ENCODE measurements at places on chromosomes 5 and 9.

DNA sequence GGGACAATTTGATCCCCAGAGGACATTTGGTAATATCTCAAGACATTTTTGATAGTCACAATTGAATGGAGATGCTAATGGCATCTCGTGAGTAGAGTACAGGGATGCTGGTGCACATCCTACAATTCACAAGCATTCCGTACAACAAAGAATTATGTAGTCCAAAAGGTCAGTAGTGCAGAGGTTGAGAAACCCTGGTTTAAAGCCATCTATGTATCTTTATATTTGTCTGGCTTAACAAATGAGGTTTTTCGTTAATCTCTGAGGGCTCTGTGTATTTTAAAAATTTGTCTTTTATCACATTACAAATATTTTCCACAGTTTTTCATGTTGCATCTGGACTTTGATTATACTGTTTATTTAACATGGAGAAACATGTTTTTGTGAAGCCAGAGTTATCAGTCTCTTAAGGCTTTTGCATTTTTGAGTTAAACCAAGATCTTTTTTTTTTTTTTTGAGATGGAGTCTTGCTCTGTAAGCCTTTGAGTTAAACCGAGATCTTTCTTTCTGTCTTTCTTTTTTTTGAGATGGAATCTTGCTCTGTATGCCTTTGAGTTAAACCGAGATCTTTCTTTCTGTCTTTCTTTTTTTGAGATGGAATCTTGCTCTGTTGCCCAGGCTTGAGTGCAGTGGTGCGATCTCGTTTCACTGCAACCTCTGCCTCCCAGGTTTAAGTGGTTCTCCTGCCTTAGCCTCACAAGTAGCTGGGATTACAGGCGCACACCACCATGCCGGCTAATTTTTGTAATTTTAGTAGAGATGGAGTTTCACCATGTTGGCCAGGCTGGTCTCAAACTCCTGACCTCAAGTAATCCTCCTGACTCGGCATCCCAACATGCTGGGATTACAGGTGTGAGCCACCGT is 2.8 kb downstream of the HSDL2 start:
- DNase-seq: no peak

DNA sequence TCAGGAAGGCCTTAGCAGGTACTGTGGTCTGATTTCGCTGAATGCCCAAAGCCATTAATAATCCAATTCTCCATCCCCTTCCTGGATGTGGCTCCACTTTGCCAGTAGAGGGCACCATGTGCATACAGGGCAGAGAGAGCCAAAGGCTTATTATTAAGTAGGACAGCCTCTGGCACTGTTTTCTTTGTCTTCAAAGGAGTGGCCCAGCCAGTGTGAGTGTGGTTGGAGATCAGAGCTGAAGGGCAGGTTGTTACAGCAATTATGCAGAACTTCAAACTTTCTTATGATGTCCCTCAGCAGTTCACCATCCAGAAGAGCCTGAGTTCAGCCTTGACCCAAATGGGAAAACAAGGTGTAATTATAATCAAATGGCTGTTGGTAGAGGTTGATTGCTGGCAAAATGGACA is 38.6 kb upstream of the CEMIP2 start:
- peak; percentile 28 for DNase-seq

- DNase-seq: no peak
Observed at GRCh38 chr9:137506702-137507171, 43.5 kb downstream of the PNPLA7 start.

- DNase-seq: no peak
Observed at GRCh38 chr5:185095-186070, 5.9 kb upstream of the LRRC14B start.

DNA sequence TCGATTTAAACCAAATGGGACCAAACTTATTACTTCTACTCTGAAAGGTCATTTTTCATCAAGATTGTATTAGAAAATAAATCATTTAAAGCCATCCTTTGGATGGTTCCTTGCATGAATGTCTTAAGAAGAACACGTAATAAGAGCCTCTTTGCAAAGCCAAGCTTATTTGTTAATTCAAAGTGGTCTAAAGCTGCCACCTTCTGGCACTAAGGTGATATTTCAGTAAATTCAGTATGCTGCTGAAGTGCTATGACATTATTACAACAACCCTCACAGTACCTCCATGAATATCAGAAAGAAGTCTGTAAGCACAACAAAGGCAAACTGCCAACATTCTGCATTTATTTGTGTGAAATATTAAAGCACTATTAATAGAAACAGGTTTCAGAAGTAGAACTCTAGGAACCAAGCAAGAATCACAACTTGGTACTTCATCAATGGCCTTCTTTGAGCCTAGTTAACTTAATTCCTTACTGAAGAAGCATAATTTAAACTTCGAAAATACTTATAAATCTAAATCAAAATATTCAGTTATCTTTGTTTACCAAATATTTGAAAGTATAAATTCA is 53.1 kb upstream of the TYRP1 start:
- DNase-seq: no peak

DNA sequence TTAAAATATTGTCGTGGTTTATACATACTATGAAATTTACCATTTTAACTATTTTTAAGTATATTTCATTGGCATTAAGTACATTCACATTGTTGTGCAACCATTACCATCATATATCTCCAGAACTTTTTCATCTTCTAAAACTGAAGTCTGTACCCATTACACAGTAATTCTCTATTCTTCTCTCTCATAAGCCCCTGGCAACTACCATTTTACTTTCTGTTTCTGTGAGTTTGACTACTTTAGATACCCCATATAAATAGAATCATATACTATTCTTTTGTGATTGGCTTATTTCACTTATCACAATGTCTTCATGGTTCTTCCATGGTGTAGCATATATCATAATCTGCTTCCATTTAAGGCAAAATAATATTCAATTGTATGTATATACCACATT is 30.3 kb downstream of the NDUFS4 start:
- no peak for DNase-seq

DNA sequence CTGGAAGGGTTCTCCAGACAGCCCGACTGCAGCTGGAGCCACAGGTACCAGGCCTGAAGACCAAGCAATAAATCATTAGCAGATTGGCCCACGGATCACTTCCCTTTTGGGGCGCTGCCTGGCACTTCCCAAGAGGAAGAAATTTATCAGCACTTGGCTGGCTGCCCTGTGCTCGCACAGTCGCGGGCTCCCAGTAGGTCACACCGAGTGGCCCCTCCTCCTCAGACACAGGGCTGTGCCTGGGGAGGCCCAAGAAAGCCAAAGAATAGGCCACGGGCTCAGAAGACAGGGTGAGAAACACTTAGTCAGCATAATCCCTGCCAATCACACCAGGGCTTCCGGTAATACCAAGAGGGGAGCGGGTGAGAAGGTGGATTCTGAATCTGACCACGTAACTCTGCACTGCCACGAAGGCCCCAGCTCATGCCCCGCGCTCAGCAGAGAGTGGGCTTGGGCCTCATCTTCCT is 115.7 kb upstream of the MSX2 start:
- DNase-seq: no peak
